Bronchial epithelial cell (primary cell): ENCODE measurements at places on chromosomes 4 and X. TPM values are rescaled to one million over a fixed set of nuclear protein-coding genes. Genes with fewer than 3 reads are reported as not detected.

- no peak for DNase-seq
Measured at GRCh38 chr4:169062897-169063244, 52.8 kb upstream of the CBR4 start.

GRCh38 chr4:158176776-158177175 is 4.0 kb upstream of the GASK1B start:
- peak; percentile 53 for DNase-seq

- peak; percentile 51 for DNase-seq
Measured at GRCh38 chr4:182752158-182752910, 164.9 kb downstream of the DCTD start.

DNA sequence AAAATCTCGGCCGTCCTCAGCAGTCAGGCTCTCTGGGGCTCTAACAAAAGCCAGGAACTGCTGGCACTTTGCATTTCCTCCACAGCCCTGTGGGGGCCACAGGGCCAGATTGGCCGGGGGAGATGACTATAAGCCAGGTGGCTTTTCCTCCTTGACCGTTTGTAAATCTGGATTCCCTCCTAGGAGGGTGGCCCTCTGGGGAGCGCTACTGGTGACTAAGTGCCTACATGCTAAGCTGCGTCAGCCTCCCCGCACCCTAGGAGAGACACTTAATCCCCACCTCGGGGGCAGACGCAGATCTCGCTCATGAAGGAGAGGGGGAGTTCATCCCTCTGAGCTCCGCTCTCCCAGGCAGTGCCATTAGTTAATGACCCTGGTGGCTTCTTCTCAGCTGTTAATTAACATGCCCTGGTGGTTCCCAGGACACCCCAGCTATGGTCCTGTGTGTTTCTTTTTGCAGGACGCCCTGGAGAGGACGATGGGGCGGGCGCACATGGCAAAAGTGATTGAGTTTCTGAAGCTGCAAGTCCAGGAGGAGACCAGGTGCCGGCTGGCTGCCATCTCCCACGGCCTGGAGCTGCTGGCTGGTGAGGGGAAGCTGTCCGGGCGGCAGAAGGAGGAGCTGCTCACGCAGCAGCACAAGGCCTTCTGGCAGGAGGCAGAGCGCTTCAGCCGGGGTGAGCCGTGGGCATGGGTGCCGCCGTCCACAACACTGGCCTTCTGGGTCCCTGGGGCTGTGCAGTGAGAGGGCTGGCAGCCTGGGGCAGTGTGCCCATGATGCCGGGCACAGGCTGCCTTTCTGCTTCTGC is 41.6 kb downstream of the EVC start:
- DNase-seq = no peak

DNA sequence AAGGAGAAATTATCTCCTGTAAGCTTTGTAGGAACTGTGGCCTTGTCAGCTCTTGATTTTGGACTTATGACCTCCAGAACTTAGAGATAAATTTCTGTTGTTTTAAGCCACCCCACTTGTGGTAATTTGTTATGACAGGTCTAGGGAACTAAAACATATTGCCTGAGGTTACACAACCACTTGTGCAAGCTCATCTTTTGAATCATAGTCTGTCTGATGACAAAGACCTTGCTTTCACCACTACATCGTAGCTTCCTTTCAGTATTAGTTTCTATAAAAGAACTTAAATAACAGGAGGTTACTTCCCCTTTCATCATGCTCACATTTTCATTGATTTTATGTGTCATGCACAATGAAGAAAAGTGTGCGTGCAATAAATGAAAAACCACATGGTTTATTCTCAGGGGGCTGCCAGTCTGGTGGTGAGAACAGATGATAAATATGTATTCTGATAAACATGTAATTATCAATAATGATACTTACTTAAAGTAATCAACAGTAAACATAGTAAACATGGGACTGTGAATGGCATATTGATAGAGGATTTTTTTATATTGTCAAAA is 690.0 kb upstream of the HS3ST1 start:
- peak; percentile 69 for DNase-seq

DNA sequence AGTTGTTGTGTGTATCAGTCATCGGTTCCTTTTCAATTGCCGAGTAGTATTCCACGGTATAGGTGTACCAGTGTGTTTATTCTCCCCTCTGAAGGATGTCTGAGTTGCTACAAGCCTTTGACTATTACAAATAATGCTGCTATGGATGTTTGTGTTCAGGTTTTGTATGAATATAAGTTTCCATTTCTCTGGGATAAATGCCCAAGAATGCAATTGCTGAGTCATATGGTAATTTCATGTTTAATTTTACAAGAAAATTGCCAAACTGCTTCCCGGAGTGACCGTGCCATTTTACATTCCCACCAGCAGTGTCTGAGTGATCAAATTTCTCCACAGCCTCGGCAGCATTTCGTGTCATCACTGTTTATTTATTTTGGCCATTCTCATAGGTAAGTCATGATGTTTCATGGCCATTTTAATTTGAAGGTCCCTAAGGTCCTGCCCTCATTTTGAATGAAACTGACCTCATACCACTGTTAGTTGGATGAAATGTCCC is 73.9 kb downstream of the IRF2 start:
- DNase-seq = peak; percentile 95

- peak; percentile 58 for DNase-seq
Measured at GRCh38 chr4:24181005-24181404, 291.2 kb upstream of the PPARGC1A start.

DNA sequence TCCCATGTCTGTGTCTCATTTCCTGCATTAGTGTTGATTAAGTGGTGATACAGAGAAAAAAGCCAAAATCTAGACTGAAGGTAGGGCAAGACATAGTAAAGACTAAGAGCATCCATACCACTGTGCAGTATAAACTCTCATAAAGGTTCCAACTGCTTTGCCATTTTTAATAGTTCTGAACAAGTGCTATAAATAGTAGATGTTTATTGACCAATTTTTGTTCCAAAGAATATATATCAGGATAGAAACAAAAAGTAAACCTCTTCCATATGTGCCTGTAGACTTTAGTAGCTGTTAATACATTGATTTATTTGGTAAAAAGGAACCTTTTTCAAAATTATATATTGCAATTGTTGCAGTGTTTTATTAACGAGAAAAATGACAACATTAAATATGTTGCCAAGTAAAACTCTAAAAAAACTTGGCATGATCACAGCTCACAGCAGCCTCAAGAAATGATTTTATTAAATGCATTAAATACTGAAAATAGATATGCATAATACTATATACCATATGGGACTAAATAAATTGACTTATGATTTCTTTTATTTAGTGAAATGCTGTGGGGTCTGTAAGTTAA is 22.3 kb upstream of the AASDH start:
- no peak for DNase-seq

DNA sequence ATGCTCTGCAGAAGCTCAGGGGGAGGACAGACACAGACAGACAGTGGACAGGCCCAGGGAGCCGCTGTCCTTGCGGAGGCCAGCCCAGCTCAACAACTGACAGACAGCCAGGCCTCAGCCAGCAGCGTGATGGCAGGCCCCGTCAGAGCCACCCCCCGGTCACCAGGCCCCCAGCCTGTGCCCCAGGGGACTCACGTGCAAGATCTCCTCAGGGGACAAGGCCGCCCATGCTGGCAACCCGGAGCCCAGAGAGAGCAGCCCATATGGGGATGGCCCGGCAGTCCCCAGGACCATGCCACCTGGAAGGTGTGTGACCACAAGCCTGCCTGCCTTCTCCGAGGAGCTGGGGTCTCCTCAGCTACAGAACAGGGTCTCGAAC is 28.0 kb upstream of the MXD4 start:
- DNase-seq = no peak

GRCh38 chrX:73126240-73126639 is 46.9 kb upstream of the PABPC1L2A start:
- no peak for DNase-seq

- DNase-seq = no peak
Measured at GRCh38 chr4:133355633-133356032, 206.5 kb downstream of the PCDH10 start.

GRCh38 chr4:74654230-74654681 is 140.1 kb downstream of the BTC start:
- peak; percentile 50 for DNase-seq

DNA sequence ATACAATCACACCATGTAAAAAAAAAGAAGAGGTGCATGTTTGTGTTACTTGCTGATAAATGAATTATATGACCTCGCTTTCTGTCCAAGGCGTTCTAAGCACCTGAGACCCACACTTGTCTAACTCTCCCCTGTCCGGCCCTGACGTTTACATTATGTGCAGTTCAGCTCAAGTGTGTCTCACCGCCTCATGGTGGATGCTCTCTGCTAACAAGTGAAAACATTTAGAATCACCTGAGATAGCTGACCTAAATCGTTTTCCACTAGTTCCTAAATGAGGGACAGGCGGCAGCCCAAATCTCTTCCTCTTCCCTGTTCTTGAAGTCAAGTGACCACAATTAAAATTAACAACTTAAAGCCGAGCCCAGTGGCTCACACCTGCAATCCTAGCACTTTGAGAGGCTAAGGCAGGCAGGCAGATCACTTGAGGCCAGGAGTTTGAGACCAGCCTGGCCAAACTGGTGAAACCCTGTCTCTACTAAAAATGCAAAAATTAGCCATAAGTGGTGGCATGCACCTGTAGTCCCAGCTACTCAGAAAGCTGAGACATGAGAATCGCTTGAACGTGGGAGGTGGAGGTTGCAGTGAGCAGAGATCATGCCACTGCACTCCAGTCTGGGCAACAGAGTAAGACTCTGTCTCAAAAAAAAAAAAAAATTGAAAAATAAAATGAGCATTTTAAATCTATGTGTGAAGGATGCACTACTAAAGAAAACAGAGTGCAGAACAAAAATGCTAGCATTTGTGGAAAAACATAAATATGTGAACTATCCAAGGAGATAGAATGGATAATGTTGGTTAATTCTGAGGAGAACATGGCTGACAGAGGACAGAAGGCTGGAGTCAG is 3.9 kb upstream of the TIFA start:
- DNase-seq = no peak

GRCh38 chr4:188346171-188346809 is 207.0 kb downstream of the TRIML1 start:
- no peak for DNase-seq

GRCh38 chrX:11641349-11642065 is 24.2 kb downstream of the ARHGAP6 start:
- DNase-seq = no peak

DNA sequence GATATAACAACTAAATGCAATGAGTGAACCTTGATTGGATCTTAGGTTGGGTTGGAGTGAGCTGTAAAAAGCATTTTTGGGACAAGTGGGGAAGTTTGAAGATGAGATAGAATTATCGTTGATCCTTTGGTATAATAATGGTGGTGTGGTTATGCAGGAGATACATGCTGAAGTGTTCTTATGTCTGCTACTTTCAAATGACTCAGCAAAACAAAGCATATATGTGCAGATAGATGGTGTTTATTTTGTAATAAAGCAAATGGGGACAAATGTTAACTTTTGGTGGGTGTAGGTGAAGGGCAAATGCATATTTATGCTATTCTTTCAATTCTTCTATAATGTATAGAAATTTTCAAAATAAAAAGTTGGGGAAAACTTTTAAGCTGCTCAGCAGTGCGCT is 26.2 kb downstream of the RP2 start:
- DNase-seq = no peak

DNA sequence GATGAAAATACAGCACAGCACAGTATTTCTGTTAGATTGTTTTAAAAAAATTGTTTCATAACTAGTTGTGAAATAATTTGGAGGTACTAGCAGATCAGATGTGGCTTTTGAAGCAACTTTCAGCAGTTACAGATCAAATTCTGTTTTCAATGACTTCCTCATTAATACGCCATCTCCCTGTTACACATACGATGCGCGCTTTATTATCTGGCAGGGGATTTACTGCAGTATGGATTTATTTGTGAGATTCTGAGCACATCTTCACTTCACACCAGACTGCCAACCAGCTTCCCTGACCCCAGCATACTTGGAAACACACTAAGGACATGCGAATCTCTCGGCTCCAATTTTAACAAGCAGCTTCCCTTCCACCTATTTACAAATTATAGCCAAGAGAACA is 235.5 kb upstream of the DIAPH2 start:
- DNase-seq = no peak

DNA sequence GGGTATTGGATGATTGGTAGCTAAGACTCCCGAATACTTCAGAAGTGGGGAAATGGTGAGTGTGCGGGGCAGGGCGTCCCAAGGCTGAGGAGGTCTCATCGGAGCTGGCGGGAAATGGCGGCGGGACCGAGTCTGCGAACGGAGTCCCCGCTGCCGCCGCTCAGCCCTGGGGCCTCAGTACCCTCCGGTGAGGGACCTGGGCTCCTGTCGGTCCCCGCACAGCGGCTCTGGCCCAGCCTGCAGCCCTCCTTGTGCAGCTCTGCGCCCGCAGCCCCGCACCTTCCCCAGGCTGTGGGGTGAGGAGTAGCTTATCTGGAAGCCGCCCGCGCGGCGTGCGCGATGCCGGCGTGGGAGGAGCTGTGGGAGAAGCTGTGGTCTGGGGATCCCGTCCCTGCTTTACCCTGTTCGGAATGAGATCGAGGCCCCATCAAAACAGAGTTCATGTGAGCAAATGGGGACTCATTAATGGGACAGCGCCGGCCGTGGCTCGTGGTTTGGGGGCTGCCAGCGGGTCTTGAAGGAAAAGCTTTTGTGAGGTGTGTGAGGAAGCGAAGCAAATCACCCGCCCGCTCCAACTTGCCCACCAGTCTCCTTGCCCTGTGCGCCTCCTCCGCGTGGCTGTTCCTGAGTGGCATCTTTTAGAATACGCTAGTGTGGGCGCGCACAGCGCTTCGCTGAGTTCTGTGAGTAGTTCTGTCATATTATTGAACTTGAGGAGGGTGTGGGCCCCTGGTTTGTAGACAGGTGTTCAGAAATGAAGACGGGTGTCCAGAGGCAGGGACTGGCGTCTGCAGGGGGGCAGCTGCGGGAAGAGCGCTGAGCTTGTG is 531 bp downstream of the ZNF141 start:
- no peak for DNase-seq

DNA sequence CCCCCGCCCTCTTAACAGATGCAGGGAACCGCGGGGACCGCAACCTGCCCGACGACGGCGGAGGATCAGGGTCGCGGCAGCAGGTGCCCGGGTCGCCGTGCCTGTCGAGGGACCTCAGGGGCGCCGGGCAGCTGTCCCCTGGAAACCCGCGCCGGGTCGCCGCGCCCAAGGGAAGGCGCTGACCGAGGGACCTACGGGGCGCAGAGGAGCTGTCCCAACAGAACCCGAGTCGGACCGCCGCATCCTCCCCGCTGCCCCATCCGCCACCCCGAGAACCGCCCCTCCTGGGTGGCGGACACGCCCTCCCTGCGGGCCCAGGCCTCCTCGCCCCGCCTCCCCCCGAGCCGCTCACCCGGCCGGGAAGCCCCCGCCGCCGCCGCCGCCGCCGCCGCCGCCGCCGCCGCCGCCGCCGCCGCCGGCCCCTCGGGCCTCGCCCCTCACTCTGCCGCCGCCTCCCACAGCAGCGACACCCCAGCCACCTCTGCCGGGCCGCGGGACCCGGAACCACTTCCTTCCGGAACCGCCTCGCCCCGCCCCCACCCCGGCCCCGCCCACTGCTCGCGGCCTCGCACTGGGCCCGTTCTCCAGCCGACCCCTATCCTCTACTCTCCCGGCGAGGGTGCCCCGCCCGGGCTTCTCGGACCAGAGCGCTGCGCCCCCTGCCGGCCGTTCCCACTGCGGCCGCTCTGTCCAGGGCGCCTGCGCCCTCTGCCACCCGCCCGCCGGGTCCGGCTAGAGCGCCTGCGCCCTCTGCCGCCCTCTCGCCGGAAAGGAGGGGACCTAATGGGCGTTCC is at the start of gene BCLAF3:
BCLAF3 (minus strand) TSS at position 506 of the 794 bp plus-strand sequence. CDS start 20,797 bp downstream, outside the sequence.
- peak; percentile 53 for DNase-seq

The VCX gene
- total RNA-seq = not detected in 2 replicates

The MID2 gene
- 21.9 and 28.8 TPM in 2 replicates for total RNA-seq

The SSX4 gene
- total RNA-seq = not detected in 2 replicates

The FGD1 gene
- total RNA-seq = 1.1 and 1.7 TPM in 2 replicates

The GALNTL6 gene
- total RNA-seq = under 0.01 TPM in 1 of 2 replicates, not detected in the other

The ARAP2 gene
- total RNA-seq = 46.3 and 62.9 TPM in 2 replicates

The CTSO gene
- 1.1 and 2.9 TPM in 2 replicates for total RNA-seq

The MAGEA10 gene
- total RNA-seq = not detected in 2 replicates

The GAGE12F gene
- not detected in 2 replicates for total RNA-seq

The POLN gene
- 1.4 and 1.6 TPM in 2 replicates for total RNA-seq

The HDX gene
- total RNA-seq = 1.6 and 1.7 TPM in 2 replicates
